ENCODE measurements at places on chromosomes 12 and 14. TPM values are rescaled to one million over a fixed set of nuclear protein-coding genes. Genes with fewer than 3 reads are reported as not detected.

The EPYC gene
- total RNA-seq, result not detected

The PRKD1 gene
- total RNA-seq, result 21.3 TPM

The FOXG1 gene
- not detected for total RNA-seq

The DRAM1 gene
- 100.0 TPM for total RNA-seq

The BTG1 gene
- total RNA-seq, result 44.9 TPM

The KRT82 gene
- not detected for total RNA-seq

The PLCZ1 gene
- not detected for total RNA-seq

The MYF6 gene
- total RNA-seq, result not detected

- peaks cover 5% of the 10 kb centered on the region for H3K36me3 ChIP-seq
- H3K4me3 ChIP-seq, result no peak overlapping the region
- peak; percentile 45 for DNase-seq
- H3K27me3 ChIP-seq, result no peaks in the 10 kb centered on the region
These were observed 16.3 kb upstream of the POLR3B start for GRCh38 chr12:106341086-106341877.

DNA sequence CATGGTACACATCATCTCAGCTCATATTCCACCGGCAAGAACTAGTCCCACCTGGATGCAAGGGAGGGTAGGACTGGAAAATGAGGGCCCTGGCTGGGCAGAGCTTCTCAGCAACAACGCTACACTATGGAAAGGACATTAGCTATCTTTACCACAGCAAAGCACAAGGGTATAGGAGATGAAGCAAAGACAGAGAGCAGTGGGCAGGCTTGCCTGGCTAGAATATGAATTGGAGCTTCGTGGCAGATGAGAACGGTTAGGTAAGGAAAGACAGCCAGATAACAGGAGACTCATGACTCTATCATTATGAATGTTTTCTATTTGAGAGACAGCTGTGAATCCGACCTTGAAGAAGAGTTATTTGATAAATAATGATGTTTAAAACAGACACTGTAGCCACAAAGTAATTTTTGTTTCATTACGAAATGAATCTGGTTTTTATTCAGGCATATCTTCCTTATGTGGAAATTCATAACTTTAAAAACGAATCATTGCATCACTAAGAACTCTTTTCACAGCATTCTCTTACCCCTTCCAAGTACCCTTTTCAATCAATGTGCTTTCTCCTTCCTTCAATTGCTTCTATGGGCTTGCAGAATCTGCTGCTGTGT is 59.1 kb upstream of the PCED1B start:
- no peaks in the 10 kb centered on the region for H3K27me3 ChIP-seq
- peak overlapping the region; percentile 70 for H3K27ac ChIP-seq
- peak overlapping the region; percentile 12 for H3K4me3 ChIP-seq
- no peak for DNase-seq
- peaks cover 5% of the 10 kb centered on the region for H3K36me3 ChIP-seq

- peaks cover 5% of the 10 kb centered on the region for H3K36me3 ChIP-seq
- H3K4me1 ChIP-seq, result no peaks in the 10 kb centered on the region
- no peak overlapping the region for H3K4me3 ChIP-seq
- no peaks in the 10 kb centered on the region for H3K27me3 ChIP-seq
- no peak overlapping the region for H3K27ac ChIP-seq
- DNase-seq, result no peak
These were observed 68.3 kb downstream of the ZC3H14 start for GRCh38 chr14:88631091-88631490.

DNA sequence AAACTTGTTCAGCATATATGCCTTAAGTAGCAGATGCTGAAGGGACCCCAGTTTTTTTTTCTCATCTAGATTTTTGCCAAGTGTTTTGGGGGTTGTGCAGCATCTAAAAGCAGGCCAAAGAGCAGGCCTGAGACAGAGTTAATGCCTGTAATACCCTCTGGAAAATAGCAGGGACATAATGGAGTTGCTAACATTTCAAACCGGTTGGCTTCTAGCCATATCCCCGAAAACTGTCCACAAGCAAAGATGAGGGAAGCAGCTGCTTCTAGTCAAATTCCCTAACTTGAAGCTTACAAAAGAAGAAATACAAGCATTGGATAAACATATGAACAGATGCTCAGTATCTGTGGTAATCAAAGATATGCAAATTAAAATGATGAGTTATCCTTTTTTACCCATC is 52.1 kb upstream of the AEBP2 start:
- H3K27me3 ChIP-seq, result no peaks in the 10 kb centered on the region
- H3K4me3 ChIP-seq, result no peak overlapping the region
- H3K4me1 ChIP-seq, result peaks cover 20% of the 10 kb centered on the region
- H3K36me3 ChIP-seq, result no peaks in the 10 kb centered on the region
- DNase-seq, result no peak

DNA sequence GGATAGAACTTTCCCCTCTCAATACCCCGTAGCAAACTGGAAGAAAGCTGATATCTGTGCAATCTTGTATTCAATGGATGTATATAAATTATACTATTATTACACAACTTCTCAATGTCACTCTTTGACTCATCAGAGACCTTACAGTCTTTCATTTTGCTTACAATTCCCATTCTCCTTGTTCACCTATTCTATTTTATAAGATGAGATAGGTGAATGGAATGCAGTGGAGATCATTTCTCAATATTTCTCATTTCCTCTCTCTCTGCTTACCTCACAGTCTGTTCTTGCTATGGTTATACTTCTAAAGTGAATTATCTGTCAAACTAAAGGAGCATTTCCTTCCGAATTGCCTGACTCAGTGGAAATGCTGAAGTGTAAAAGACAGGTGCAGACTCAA is 14.9 kb downstream of the FOXA1 start:
- H3K4me1 ChIP-seq, result peaks cover 16% of the 10 kb centered on the region
- H3K27ac ChIP-seq, result no peak overlapping the region
- DNase-seq, result no peak
- H3K4me3 ChIP-seq, result no peak overlapping the region
- H3K27me3 ChIP-seq, result peaks cover 18% of the 10 kb centered on the region
- H3K36me3 ChIP-seq, result no peaks in the 10 kb centered on the region

GRCh38 chr12:79347866-79348265 is 342.9 kb downstream of the PAWR start:
- H3K36me3 ChIP-seq, result no peaks in the 10 kb centered on the region
- no peaks in the 10 kb centered on the region for H3K27me3 ChIP-seq

DNA sequence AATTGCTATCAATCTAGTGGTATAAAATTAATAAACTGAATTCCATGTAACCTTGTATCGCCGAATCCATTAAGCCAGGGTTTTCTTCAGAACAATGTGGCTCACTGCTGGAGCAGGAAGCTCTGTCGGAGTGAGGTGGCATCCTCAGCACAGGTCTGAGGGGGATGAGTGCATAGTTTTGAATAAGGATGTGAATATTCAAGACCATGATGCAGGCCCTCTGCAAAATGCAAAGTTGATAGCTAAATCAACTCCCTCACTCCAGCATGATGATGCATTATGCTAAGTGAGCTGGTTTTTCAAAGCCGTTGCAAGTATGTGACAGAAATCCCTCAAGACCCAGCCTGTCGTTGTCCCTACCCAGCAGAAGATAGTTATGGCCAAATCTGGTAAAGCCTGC is 53.0 kb downstream of the TRIM9 start:
- H3K27me3 ChIP-seq, result peaks cover 43% of the 10 kb centered on the region
- H3K27ac ChIP-seq, result no peak overlapping the region
- no peak overlapping the region for H3K4me3 ChIP-seq
- H3K36me3 ChIP-seq, result no peaks in the 10 kb centered on the region

DNA sequence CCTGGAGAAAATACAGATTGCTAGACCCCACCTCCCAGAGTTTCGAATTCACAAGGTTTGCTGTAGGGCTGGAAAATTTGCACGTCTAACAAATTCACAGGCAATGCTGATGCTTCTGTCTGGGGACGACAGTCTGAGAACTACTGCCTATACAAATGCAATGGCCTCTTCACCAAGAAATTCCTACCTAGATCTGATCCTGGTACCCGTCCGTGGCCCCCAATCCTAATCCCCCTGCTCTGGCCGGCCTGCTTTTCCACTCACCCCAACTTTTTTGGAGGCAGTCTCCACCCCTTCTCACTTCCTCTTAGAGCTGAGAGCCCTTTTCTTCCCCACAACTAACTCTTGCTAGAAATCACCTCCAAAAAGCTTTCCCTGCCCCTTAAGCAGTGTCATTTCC is 3.1 kb upstream of the SSH1 start:
- peaks cover 24% of the 10 kb centered on the region for H3K36me3 ChIP-seq
- H3K4me1 ChIP-seq, result peaks cover 24% of the 10 kb centered on the region
- no peak overlapping the region for H3K4me3 ChIP-seq

- DNase-seq, result no peak
- H3K36me3 ChIP-seq, result peaks cover 27% of the 10 kb centered on the region
- H3K4me3 ChIP-seq, result peak overlapping the region; percentile 93
- H3K27ac ChIP-seq, result peak overlapping the region; percentile 100
These were observed 404 bp upstream of the CCDC91 start for GRCh38 chr12:28189784-28190320.

DNA sequence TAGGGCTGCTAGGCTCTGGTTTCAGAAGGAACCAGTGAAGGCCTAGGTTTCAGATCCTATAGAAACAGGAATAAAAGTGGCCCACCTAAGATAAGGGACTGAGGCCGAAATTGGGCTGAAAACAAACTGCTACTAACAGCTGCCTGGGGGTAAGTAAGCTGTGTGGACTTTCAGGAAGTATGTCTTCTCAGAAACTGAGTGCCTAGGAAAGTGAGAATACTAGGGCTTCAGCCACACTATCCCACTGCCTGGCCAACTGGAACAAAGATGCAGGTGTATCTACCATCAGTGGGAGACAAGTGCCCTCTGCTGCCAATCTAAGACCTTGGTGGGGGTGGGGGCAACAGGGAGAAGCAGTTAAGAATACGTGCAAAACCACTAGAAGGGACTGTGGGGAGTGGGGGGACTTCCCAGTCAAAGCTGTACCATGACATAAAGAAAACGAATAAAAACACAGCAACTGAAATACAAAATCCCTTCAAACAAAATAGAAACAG is 82.5 kb downstream of the MED13L start:
- peaks cover 5% of the 10 kb centered on the region for H3K36me3 ChIP-seq
- no peak for DNase-seq
- H3K27ac ChIP-seq, result no peak overlapping the region
- no peak overlapping the region for H3K4me3 ChIP-seq
- H3K4me1 ChIP-seq, result peaks cover 69% of the 10 kb centered on the region

DNA sequence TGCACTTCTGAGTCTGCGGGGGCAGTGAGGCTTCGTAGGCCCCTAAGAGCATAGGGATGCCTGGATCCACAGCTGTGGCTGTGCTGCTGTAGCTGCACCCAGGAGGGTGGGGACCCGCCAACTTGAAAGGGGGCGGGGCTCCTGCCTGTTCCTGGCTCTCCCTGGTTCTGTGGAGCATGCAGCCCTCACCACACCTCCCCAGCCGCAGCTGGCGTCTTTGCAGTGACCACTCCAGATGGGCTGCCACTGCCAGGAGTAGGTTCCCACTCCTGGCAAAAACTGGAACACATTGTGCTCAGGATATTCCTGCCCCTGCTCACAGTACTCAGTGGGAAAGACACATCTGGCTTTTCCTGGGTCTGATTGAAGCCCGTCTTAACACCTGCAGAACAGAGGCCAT is 35.8 kb downstream of the TIMELESS start:
- no peaks in the 10 kb centered on the region for H3K27me3 ChIP-seq
- no peak overlapping the region for H3K27ac ChIP-seq
- H3K4me1 ChIP-seq, result no peaks in the 10 kb centered on the region

DNA sequence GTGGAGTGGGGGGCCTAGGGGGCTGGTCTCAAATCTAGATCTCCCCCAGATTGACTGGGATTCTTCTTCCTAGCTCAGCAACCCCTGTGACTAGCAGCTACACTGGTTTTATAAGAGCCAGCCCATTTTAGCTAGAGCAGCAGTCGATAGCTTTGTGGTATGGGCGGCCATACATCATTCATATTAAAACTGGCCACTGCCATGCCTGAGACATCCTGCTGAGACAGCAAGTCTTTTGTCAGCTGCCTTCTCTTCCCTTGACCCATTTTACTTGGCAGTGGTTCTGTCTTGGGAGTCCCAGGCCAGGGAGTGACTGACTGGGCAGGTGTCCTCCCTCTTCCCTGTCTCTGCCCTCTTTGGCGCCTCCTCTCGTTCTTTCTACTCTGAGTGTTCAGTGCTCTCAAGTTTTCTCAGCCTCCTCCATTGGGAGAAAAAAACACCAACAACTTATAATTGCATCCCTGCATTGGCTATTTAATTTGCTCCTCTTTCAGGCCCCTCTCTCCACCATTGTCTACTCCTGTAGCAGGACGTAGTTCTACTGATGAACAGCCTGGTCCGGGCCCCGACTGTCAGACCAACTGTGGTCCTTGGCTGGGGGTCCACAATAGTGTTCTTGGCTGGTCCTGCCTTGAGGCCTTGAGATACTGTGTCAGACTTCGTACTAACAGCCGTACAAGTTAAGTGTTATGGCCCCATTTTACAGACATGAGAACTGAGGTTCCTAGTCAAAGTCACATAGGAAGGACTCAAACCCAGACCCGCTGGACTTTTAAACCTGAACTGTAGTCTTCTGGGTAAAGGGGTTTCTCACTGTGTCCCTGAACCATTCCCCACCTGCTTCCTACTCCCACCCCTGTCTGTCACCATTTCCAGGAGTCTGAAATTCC is 18.3 kb upstream of the JDP2 start:
- no peak for DNase-seq
- peaks cover 12% of the 10 kb centered on the region for H3K4me1 ChIP-seq
- no peak overlapping the region for H3K4me3 ChIP-seq

GRCh38 chr12:90304231-90304630 is 595.6 kb upstream of the ATP2B1 start:
- no peaks in the 10 kb centered on the region for H3K36me3 ChIP-seq
- no peak overlapping the region for H3K4me3 ChIP-seq
- peaks cover 4% of the 10 kb centered on the region for H3K4me1 ChIP-seq
- DNase-seq, result no peak
- H3K27ac ChIP-seq, result no peak overlapping the region
- peaks cover 2% of the 10 kb centered on the region for H3K27me3 ChIP-seq

- peak overlapping the region; percentile 90 for H3K4me3 ChIP-seq
- no peak for DNase-seq
- H3K36me3 ChIP-seq, result no peaks in the 10 kb centered on the region
- peaks cover 37% of the 10 kb centered on the region for H3K4me1 ChIP-seq
- H3K27ac ChIP-seq, result peak overlapping the region; percentile 88
These were observed 5.3 kb upstream of the GDF11 start for GRCh38 chr12:55737581-55738122.

GRCh38 chr14:100841066-100841760 is 15.3 kb downstream of the MEG3 start:
- H3K36me3 ChIP-seq, result peaks cover 18% of the 10 kb centered on the region
- peak overlapping the region; percentile 73 for H3K27ac ChIP-seq
- no peak for DNase-seq

- no peaks in the 10 kb centered on the region for H3K4me1 ChIP-seq
- no peak for DNase-seq
- H3K4me3 ChIP-seq, result no peak overlapping the region
- no peaks in the 10 kb centered on the region for H3K36me3 ChIP-seq
- no peak overlapping the region for H3K27ac ChIP-seq
These were observed 793.3 kb downstream of the DIO2 start for GRCh38 chr14:79417961-79418360.

GRCh38 chr12:5204271-5204670 is 160.6 kb downstream of the KCNA5 start:
- peaks cover 13% of the 10 kb centered on the region for H3K27me3 ChIP-seq
- H3K27ac ChIP-seq, result no peak overlapping the region
- DNase-seq, result no peak
- H3K4me1 ChIP-seq, result peaks cover 27% of the 10 kb centered on the region
- H3K4me3 ChIP-seq, result no peak overlapping the region

GRCh38 chr12:119171691-119172425 is 6.9 kb upstream of the HSPB8 start:
- H3K4me3 ChIP-seq, result no peak overlapping the region
- H3K36me3 ChIP-seq, result no peaks in the 10 kb centered on the region
- H3K27ac ChIP-seq, result no peak overlapping the region
- peaks cover 10% of the 10 kb centered on the region for H3K4me1 ChIP-seq
- peaks cover 14% of the 10 kb centered on the region for H3K27me3 ChIP-seq
